Osteoblast (primary cell): ENCODE measurements at places on chromosomes 6 and 20. TPM values are rescaled to one million over a fixed set of nuclear protein-coding genes. Genes with fewer than 3 reads are reported as not detected.
A peak's percentile ranks its signal among the peaks of the same experiment; 100 is the strongest.

DNA sequence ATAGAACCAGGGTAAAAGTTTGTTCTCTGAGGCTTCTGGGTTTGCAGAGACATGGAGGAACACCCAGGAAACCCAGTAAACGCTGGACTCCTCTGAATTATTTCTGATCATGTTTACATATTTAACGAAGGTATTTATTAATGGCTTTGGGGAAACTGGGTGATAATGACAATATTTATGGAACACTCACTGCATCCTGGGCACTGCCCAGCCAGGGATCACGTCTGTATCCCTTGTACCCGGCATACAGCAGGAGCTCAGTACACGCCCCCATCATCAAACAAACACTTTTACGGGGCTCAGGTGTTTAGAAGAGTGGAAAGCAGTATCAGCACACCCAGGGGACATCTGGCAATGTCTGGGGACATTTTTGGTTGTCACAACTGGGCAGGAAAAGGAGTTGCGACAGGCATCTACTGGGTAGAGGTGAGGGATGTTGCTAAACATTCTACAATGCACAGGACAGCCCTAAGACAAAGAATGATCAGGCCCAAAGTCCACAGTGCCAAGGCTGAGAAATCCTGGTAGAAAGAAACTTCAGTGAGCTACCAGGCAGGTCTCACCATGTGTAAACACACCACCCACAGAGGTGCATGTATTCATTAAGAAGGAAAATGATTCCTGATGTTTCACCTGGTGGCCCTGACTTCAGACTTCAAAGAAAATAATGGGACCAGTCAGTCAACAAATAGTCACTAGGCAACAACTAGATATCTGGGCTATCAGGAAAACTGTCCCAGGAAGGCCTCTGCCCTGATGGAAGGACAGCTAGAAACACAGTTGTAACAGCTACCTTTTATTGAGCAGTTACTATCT lies 35.3 kb downstream of the ZMYND8 start:
- DNase-seq = no peak

DNA sequence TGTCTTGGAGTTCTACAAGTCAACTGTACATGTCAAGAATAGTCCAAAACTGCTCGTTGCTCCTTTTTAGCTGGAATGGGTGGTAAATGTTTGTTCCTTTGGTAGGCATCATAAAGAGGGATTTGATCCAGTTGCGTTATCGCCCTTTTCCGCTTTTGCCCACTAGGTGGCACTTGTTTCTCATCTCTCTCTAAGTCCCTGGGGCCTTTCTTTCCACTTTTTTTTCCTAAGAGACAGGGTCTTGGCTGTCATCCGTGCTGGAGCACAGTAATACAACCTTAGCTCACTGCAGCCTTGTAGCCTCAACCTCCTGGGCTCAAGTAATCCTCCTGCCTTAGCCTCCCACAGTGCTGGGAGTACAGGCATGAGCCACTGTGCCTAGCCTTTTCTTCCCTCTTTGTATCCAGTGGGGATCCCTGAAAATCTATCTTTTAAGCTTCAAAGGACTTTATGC lies 20.7 kb downstream of the GTPBP2 start:
- DNase-seq = no peak

- peak; percentile 25 for DNase-seq
These were observed 18.3 kb upstream of the GPRC6A start for GRCh38 chr6:116847227-116847626.

GRCh38 chr6:36142971-36143838 lies 12.9 kb downstream of the MAPK13 start:
- DNase-seq = no peak

- peak; percentile 51 for DNase-seq
These were observed 32.4 kb upstream of the ADTRP start for GRCh38 chr6:11810854-11811643.

- no peak for DNase-seq
These were observed 232.5 kb downstream of the PTPRT start for GRCh38 chr20:42957018-42957703.

The RAET1L gene
- not detected in 2 replicates for total RNA-seq

DNA sequence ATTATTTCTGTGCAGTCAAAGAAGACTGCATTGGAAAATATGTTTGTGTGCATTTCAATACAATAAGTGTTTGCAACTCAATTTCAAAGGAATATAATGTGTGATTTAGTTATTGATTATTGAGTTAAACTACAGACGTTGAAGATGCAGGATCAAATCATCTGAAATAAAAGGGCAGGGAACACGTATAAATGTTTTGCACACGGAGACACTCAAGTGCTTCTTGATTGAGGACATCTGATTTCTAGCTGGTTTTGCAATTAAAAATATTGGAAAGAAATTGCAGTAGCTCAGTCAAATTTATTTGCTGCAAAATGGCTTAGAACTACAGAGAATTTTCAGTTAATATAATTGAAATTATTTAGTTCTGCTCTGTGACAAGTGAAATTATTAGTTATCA lies 412.7 kb downstream of the UTRN start:
- DNase-seq = no peak

- DNase-seq = peak; percentile 62
These were observed 204.0 kb downstream of the DLL1 start for GRCh38 chr6:170086639-170087420.

DNA sequence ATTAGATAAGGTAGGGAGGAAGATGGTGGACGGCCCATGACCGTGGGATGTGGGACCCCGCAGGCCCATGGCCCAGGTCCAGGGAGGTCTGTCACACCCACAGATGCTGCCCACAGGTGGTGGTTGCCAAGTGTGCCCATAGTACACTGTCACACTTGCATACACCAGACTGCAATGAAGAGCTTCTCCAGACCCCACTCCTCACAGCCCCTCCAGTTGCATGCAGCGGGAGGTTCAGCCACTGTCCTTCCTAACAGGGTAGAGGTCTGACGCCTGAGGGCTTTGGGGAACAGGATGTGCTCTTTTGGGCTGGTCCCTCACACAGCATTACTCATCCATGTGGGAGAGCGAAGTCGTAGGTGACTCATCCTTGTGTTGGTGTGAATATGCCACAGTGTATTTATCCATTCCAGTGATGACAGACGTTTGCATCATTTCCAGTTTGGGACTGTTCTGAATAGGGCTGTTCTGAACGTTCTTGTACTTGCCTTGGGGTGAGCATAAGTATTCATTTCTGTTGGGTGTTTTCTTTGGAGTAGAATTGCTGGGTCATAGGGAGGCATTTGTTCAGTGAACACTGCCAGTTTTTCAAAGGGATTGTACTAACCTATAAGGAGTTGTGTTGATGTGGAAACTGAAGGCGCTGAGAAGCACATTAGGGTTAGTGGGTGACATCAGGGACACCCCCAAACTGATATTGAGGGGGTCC lies 10.1 kb upstream of the PYGB start:
- peak; percentile 96 for DNase-seq

- peak; percentile 22 for DNase-seq
These were observed 114.8 kb upstream of the CDYL start for GRCh38 chr6:4661391-4661790.

DNA sequence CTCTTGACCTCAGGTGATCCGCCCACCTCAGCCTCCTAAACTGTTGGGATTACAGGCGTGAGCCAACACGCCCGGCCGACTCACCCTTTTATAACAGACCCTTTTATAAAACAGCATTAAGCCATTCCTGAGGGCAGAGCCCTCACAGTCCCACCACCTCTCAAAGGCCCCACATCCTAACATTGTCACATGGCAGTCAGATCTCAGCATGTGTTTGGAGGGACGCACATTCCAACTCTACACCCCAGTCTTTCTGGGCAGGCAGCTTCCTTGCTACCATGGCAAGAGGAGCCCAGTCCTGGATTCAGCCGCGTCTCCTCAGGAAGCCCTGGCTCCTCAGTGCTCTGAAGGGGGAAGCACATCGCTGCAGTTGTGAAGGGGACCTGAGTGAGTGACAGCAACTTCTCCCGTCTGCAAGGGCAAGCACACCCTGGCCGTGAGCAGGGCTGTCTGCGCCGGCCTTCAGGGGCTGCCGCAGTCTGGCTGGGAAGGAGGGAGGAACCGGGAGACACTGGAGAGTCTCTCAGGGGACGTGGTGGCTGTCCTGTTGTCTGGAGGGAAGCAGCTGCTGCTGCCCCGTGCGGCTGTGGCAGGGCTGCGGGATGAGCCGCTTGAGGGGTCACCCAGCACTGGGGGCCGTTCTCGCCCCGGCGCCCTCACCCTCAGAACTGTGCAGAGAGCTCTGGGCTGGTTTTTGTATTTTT lies 15.9 kb downstream of the OSBPL2 start:
- peak; percentile 18 for DNase-seq

The MAP7 gene
- total RNA-seq = 1.4 and 1.8 TPM in 2 replicates

The RNF114 gene
- total RNA-seq = 46.9 and 78.5 TPM in 2 replicates

GRCh38 chr20:33531885-33532284 lies 42.0 kb downstream of the CBFA2T2 start:
- no peak for DNase-seq
